ENCODE measurements at places on chromosomes 3 and 15.

GRCh38 chr3:25938566-25939325 lies 148.9 kb downstream of the OXSM start:
- DNase-seq, result no peak

DNA sequence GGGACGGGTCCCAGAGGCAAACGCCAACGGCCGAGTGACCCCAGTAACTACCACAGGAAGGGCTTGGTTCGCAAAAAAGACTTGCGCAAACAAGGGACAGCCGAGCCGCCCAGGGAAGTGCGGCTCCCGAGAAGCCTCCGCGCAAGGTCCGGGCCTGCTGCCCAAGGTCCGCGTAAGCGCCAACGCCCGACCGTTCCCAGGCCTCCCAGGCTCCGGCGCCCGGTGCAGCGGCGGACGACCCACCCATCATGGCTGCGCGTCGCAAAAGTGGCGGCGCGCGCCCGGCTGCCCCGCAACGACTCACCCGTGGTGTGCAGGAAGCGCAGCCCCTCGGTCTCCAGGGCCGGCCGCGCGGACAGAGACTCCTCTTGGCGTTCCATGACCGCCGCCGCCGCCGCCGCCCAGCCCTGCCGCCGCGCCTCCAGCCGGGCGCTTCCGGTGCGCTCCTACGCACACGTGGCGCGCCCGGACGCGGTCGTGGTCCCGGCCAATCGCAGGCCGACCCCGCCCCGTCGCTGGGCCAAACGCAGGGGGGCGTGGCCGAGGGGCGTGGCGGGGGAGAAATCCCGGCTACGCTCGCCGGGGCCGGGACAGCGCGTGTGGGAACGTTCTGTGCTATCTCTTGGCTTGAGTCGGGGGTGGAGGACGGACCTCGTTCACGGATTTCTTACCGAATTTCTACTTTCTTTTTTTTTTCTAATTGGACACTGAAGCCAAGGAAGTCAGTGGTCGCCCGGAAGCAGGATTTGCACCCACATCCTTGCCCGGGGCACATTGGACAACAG lies at the start of gene SELENOS:
Gene SELENOS, minus strand, starts transcription at position 448 of the 785 bp plus-strand sequence. Its CDS starts 68 bp downstream, at position 380.
- peak; percentile 94 for DNase-seq

GRCh38 chr3:22536541-22536940 lies 666.6 kb upstream of the UBE2E2 start:
- DNase-seq, result no peak

DNA sequence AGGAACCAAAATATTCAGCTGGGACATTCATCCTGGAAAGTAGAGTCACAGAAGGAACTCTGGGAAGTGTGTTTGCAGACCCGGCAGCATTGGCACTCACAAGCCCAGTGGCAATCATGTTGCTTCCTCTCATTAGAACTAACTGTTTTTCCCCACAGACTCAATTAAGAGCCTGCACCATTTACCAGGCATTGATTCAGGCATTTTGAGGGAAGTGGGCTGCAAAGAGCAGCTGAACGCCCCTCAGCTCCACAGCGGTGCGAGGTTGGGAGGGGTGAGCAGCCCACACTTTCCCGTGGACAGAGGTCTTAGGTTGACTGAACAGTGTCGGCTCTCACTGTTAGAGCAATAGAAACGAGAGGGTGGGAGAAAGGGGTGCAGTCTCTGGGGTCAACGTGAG lies 143.8 kb downstream of the STT3B start:
- no peak for DNase-seq

- DNase-seq, result no peak
These were observed 96.1 kb upstream of the RASGRP1 start for GRCh38 chr15:38660738-38661137.

GRCh38 chr3:122868322-122868721 lies 73.5 kb downstream of the SLC49A4 start:
- DNase-seq, result no peak

GRCh38 chr3:153397794-153398193 lies 235.8 kb downstream of the RAP2B start:
- no peak for DNase-seq

All from left lobe of liver (tissue), 2 donors.